ENCODE measurements at places on chromosomes 12 and 14. TPM values are rescaled to one million over a fixed set of nuclear protein-coding genes. Genes with fewer than 3 reads are reported as not detected.

GRCh38 chr12:21771311-21771710 is 3.2 kb downstream of the KCNJ8 start:
- H3K36me3 ChIP-seq = peaks cover under 1% of the 10 kb centered on the region
- DNase-seq = no peak
- H3K4me1 ChIP-seq = no peaks in the 10 kb centered on the region
- H3K4me3 ChIP-seq = no peak overlapping the region
- H3K27me3 ChIP-seq = peaks cover 17% of the 10 kb centered on the region
- H3K27ac ChIP-seq = no peak overlapping the region

DNA sequence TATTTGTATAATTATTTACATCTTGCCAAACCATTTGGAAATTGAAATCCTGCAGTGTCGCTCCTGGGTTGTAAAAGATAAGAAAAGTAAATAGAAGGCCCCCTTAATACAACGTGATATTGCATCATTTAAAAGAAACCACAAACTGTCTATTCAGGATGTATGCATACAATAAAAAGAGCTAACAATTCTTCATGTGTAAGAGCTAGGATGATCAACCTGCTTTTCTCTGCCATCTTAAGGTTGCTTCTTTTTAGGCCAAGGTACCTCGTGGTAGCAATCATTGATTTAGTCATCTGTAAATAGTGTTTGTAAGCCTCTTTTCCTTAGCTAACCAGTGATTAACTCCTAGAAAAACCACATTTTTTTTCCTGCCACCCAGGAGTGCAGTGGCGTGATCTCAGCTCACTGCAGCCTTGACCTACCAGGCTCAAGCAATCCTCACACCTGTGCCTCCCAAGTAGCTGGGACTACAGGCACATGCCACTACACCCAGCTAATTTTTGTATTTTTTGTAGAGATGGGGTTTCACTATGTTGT is 3.3 kb upstream of the USP44 start:
- no peaks in the 10 kb centered on the region for H3K36me3 ChIP-seq
- H3K4me3 ChIP-seq = no peak overlapping the region
- H3K27ac ChIP-seq = no peak overlapping the region
- DNase-seq = no peak
- no peaks in the 10 kb centered on the region for H3K4me1 ChIP-seq

DNA sequence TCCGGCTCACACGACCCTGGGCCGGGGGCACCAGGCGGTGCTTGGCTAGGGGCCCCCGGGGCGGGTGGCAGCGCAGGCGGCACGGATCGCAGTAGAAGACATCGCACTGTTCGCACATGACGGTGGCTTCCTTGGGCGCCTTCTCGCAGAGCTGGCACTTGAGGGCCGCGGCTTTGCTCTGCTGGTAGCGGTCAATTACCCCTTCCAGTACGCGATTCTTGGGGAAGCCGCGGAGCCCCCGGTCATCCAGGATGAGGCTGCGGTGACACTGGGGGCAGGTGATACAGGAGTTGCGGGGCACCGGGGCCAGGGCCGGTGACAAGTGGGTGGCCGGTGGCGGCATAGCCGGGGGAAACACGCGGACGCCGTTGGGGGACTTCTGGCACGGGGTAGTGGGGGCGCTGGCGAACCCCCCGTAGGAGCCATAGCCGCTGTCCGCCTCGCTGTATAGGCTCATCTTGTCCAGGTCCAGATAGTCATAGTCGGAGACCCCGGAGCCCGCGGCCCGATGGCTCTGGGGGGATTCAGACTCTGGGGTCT is 553 bp downstream of the TRIM9 start:
- H3K27ac ChIP-seq = no peak overlapping the region
- H3K27me3 ChIP-seq = peaks cover 26% of the 10 kb centered on the region
- peak; percentile 49 for DNase-seq
- H3K36me3 ChIP-seq = no peaks in the 10 kb centered on the region
- peaks cover 24% of the 10 kb centered on the region for H3K4me1 ChIP-seq

GRCh38 chr12:50038336-50038735 is 13.0 kb upstream of the RACGAP1 start:
- no peaks in the 10 kb centered on the region for H3K36me3 ChIP-seq
- H3K27me3 ChIP-seq = no peaks in the 10 kb centered on the region
- no peaks in the 10 kb centered on the region for H3K4me1 ChIP-seq

- DNase-seq = no peak
- no peaks in the 10 kb centered on the region for H3K36me3 ChIP-seq
Measured at GRCh38 chr12:124078800-124079199, 105.8 kb downstream of the ZNF664 start.

- H3K27ac ChIP-seq = no peak overlapping the region
- H3K36me3 ChIP-seq = no peaks in the 10 kb centered on the region
- H3K4me3 ChIP-seq = no peak overlapping the region
- H3K4me1 ChIP-seq = no peaks in the 10 kb centered on the region
- H3K27me3 ChIP-seq = no peaks in the 10 kb centered on the region
- DNase-seq = no peak
Measured at GRCh38 chr12:127363392-127363791, 903.6 kb upstream of the TMEM132C start.

DNA sequence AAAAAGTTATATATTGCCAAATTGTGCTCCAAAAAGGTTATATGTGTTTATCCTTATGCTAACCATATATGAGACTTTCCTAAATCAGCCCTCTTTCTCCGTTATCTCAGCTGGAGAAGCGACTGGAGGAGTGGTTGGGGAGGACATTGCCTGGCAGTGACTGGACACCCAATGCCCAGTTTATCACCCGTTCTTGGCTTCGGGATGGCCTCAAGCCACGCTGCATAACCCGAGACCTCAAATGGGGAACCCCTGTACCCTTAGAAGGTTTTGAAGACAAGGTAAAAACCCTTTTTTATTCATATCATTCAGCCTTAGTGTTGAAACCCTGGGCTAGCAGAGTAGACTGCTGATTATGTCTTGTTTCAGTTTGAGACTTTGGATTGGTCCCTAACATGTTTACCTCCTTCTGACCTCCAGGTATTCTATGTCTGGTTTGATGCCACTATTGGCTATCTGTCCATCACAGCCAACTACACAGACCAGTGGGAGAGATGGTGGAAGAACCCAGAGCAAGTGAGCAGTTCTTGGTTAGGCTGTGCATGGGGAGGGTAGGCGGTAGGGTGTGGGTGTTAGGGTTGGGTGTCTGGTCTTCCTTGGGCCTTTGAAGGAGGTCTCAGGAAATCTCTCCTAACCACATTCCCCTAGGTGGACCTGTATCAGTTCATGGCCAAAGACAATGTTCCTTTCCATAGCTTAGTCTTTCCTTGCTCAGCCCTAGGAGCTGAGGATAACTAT is 8.6 kb downstream of the DDIT3 start:
- H3K36me3 ChIP-seq = peaks cover 81% of the 10 kb centered on the region
- H3K4me1 ChIP-seq = no peaks in the 10 kb centered on the region
- H3K4me3 ChIP-seq = no peak overlapping the region

- H3K36me3 ChIP-seq = no peaks in the 10 kb centered on the region
- H3K4me1 ChIP-seq = peaks cover 22% of the 10 kb centered on the region
- H3K4me3 ChIP-seq = no peak overlapping the region
- peak overlapping the region; percentile 32 for H3K27ac ChIP-seq
Measured at GRCh38 chr14:49950275-49951228, 57.7 kb downstream of the ARF6 start.

GRCh38 chr12:11880381-11880780 is 190.4 kb upstream of the BCL2L14 start:
- H3K4me1 ChIP-seq = peaks cover 67% of the 10 kb centered on the region
- peaks cover 20% of the 10 kb centered on the region for H3K36me3 ChIP-seq

GRCh38 chr14:31410048-31410650 is 10.2 kb downstream of the HEATR5A start:
- peaks cover 38% of the 10 kb centered on the region for H3K4me1 ChIP-seq
- H3K36me3 ChIP-seq = no peaks in the 10 kb centered on the region
- no peak overlapping the region for H3K27ac ChIP-seq
- no peaks in the 10 kb centered on the region for H3K27me3 ChIP-seq

- H3K36me3 ChIP-seq = no peaks in the 10 kb centered on the region
- no peak overlapping the region for H3K27ac ChIP-seq
- H3K4me1 ChIP-seq = no peaks in the 10 kb centered on the region
- no peaks in the 10 kb centered on the region for H3K27me3 ChIP-seq
- no peak for DNase-seq
- no peak overlapping the region for H3K4me3 ChIP-seq
Measured at GRCh38 chr12:117583092-117583491, 221.7 kb upstream of the NOS1 start.

GRCh38 chr12:3036901-3037600 is 40.1 kb upstream of the TSPAN9 start:
- H3K27me3 ChIP-seq = no peaks in the 10 kb centered on the region
- no peak for DNase-seq
- H3K4me3 ChIP-seq = no peak overlapping the region
- no peak overlapping the region for H3K27ac ChIP-seq

DNA sequence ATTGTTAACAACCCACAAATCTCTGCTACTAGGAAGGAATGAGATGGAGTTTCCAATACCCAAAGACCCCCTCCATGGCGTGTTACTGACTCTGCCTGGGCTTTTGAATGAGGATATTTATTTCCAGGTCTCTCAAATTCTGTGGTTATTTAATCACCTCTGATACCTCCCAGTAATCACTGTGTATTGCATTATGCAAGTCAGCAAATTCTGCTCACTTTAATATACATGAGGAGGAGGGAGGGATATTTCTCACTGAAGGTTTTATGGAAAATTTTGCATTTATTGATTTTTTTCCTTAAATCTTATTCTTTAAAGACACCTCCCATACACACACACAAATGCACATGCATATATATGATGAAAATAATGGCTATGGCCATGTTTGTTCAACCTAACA is 962.9 kb downstream of the VRK1 start:
- no peak overlapping the region for H3K27ac ChIP-seq
- H3K4me3 ChIP-seq = no peak overlapping the region
- no peaks in the 10 kb centered on the region for H3K36me3 ChIP-seq
- no peaks in the 10 kb centered on the region for H3K4me1 ChIP-seq

- peak overlapping the region; percentile 63 for H3K27ac ChIP-seq
- no peak for DNase-seq
- H3K4me1 ChIP-seq = peaks cover 96% of the 10 kb centered on the region
- peaks cover 5% of the 10 kb centered on the region for H3K36me3 ChIP-seq
- H3K27me3 ChIP-seq = no peaks in the 10 kb centered on the region
- no peak overlapping the region for H3K4me3 ChIP-seq
Measured at GRCh38 chr14:69666112-69666511, 54.7 kb downstream of the SUSD6 start.

GRCh38 chr12:127588249-127588648 is 678.7 kb upstream of the TMEM132C start:
- no peak overlapping the region for H3K27ac ChIP-seq
- H3K36me3 ChIP-seq = no peaks in the 10 kb centered on the region
- H3K27me3 ChIP-seq = no peaks in the 10 kb centered on the region
- H3K4me3 ChIP-seq = no peak overlapping the region

DNA sequence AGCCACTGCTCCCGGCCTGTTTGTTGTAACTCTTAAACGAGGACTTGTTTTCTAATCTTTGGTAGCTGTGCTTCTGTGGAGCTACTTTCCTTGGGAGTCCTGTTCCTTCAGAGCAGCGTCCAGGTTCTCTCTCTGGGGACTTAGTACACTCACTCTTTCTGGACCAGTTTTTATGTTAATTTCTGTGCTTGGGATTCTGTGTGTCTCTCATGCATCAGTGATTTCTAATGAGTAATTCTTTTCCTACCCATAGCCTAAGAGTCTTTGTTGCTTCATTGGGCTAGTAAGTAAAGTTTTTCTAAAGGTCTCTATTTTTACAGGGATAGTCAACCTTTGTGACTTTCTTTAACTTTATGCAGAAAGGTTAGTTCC is 289.3 kb downstream of the FBXL14 start:
- no peaks in the 10 kb centered on the region for H3K27me3 ChIP-seq
- H3K4me1 ChIP-seq = peaks cover 11% of the 10 kb centered on the region
- no peaks in the 10 kb centered on the region for H3K36me3 ChIP-seq

- H3K36me3 ChIP-seq = peaks cover 98% of the 10 kb centered on the region
- DNase-seq = no peak
- no peak overlapping the region for H3K27ac ChIP-seq
- no peak overlapping the region for H3K4me3 ChIP-seq
- no peaks in the 10 kb centered on the region for H3K27me3 ChIP-seq
Measured at GRCh38 chr12:6526766-6527525, 7.4 kb upstream of the GAPDH start.

DNA sequence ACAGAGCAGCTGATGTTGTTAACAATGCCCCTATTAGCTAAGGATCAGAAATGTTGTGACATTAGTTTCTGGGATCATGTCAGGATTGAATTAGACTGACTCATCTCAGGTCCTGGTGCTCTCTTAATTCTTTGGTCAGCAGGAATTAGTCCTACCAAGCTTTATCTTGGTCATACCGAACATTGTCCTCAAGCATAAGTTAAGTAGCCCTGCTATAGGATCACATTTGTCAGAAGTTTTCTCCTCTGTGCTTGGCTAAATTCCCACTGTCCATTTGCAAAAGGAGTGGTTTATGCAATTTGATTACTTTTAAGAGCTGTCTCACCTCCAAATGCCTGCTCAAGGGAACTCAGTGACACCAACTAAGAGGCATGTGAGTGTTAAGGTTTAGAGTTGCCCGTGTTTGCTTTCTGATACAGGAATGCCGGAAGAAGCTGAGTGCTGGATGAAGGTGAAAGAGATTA is 48.4 kb upstream of the IFNG-AS1 start:
- no peak for DNase-seq
- H3K4me1 ChIP-seq = peaks cover 9% of the 10 kb centered on the region
- H3K27me3 ChIP-seq = no peaks in the 10 kb centered on the region
- H3K36me3 ChIP-seq = no peaks in the 10 kb centered on the region

DNA sequence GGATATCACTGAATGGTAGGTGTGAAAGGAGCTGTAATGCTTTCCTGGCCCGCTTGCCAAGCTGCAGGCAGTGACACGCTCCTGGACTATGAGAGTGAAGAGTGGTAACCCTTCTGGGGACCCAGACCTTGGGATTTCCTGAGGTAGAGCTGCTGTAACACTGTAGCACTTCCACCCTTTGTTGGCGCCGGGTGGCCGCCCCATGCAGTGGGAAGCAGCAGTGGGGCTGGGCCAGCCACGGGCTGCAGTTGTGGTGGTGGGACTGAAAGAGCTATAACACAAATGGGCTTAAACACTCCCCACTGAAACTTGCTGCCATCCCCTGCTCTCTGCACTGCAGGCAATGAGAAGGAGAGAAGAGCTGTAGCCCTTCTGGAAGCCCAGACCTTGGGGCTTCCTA is 9.6 kb upstream of the FBXO33 start:
- H3K36me3 ChIP-seq = no peaks in the 10 kb centered on the region
- no peaks in the 10 kb centered on the region for H3K27me3 ChIP-seq
- H3K4me3 ChIP-seq = no peak overlapping the region
- no peak for DNase-seq

DNA sequence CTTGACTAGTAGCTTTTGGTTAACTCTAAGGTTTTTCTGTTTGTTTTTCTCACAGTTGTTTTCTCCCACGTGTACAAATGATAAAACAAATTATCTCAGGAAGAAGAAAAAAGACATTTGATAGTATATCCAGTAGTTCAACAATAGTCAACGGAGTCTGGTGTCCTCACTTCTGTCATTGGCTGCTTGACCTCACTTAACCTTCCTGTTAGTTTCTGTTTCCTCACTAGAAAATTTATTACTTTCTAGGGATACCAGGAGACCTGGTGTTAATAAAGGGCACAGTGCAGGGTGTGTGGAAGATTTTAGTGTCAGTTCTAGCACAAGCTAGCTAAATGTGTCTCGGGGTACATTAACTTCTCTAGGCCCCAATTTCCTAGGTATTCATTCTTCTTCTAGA is 116.0 kb downstream of the PRKCH start:
- DNase-seq = no peak
- H3K36me3 ChIP-seq = no peaks in the 10 kb centered on the region
- no peaks in the 10 kb centered on the region for H3K27me3 ChIP-seq
- no peak overlapping the region for H3K4me3 ChIP-seq
- no peak overlapping the region for H3K27ac ChIP-seq
- H3K4me1 ChIP-seq = peaks cover 79% of the 10 kb centered on the region

The FGF23 gene
- not detected for total RNA-seq

The TRHDE gene
- total RNA-seq = 12.5 TPM

The GOLT1B gene
- total RNA-seq = 26.5 TPM

The NFATC4 gene
- total RNA-seq = 37.0 TPM

The GAS2L3 gene
- 19.4 TPM for total RNA-seq

The RILPL1 gene
- 14.4 TPM for total RNA-seq

The JAG2 gene
- 29.2 TPM for total RNA-seq

Data from lower lobe of right lung (tissue), 2 donors.